ENCODE measurements at places on chromosomes 1 and 21.

- DNase-seq = no peak
Measured at GRCh38 chr1:166470014-166470413, 303.2 kb upstream of the FAM78B start.

DNA sequence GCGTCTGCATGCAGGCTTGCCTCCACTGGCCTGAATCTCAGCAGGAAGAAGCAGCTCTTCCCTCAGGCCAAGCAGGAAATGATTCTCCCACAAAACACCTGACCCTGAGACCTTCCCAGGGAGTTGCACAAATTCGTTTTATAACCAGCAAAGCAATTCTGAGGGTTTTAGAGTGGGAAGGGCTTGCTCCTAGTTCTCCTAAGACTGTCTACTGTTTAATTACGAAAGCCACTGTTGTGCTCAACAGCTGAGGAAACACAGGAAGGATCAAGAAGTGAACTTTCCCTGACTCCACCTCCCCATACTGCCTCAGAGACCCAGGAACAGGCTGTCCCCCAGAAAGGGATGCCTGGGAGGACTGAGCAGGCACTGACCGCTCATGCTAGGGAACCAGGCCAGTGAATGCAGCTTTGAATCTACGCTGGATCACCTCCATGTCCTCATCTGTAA lies 37.0 kb upstream of the PUM1 start:
- DNase-seq = peak; percentile 69

- no peak for DNase-seq
Measured at GRCh38 chr1:159076438-159077119, at the start of gene AIM2. AIM2 (minus strand) TSS chr1:159076766; CDS start chr1:159073499, 3,267 bp downstream.

DNA sequence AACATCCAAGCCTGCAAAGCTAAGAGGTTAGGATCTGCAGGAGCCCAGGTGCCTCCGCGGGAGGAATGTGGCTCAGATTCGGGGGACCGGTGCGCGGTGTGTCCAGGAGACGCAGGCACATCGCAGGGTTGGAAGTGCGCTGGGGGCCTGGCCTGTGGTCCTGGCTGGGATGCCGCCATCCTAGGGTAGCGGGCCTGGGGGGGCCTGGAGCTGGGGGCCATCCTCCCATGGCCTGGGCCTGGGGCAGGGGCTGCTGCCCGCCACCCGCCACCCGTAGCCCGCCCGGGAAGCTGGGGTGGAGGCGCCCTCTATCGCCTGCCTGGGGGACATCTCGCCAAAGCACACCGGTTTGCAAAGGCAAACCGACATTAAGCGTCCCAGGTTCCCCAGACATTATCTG lies 170.6 kb upstream of the ARHGEF16 start:
- no peak for DNase-seq

- no peak for DNase-seq
Measured at GRCh38 chr1:214843281-214843680, 239.3 kb upstream of the KCNK2 start.

GRCh38 chr1:230851291-230851691 lies 17.0 kb downstream of the C1orf198 start:
- DNase-seq = no peak

- DNase-seq = no peak
Measured at GRCh38 chr1:247401310-247402119, 14.5 kb upstream of the NLRP3 start.

- DNase-seq = no peak
Measured at GRCh38 chr1:78624035-78624434, 3.8 kb downstream of the IFI44L start.

DNA sequence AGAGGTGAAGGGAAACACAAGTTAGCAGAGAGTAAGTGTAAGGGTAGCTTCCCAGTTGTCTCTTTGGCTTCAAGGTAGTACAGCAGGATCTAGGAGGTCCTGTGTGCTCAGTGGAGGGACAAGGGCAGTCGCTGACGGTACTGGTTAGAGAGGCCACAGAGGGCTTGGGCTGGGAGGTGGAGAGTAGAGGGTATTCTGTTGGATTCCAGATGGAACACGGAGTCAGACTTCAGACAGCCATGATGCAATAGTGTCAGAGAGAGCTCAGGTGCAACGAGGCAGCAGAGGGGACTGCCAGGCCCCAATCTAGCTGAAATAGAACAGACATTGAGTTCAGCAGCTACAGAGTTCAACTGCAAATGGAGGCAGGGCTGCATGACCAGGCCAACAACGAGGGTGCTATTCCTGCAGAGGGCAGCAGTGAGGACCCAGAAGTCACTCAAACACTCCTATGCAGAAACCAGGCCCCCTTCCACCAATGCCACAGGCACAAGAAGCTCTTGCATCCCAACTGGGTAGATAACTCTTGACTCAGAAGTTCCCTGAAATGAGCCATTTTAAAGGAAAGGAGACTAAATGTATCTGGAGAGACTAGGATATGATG lies 325.0 kb upstream of the ESRRG start:
- no peak for DNase-seq

- no peak for DNase-seq
Measured at GRCh38 chr1:200731654-200732332, 6.9 kb upstream of the CAMSAP2 start.

GRCh38 chr1:67898033-67898726 lies 64.9 kb upstream of the GNG12 start:
- DNase-seq = no peak

DNA sequence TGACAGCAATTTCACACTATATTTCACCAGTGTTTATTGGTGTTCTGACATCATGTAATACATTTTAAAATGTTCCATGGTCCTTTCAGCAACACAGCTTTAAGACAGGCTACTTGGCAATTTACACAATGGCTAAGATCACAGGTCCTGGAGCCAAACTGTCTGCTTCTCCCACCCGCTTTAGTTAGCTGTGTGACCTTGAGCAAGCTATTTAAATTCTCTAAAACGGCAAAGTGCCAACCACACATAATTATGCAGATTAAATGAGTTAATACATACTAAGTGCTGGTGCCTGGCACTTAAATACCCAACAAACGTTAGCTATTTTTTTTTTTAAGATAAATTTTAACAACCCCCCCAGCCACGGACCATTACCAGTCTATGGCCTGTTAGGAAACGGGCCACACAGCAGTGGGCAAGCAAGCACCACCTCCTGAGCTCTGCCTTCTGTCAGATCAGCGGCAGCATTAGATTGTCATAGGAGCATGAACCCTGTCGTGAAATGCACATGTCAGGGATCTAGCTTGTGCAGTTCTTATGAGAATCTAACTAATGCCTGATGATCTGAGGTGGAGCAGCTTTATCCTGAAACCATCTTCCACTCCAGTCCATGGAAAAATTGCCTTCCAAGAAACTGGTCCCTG lies 26.9 kb downstream of the SOD1 start:
- DNase-seq = no peak

DNA sequence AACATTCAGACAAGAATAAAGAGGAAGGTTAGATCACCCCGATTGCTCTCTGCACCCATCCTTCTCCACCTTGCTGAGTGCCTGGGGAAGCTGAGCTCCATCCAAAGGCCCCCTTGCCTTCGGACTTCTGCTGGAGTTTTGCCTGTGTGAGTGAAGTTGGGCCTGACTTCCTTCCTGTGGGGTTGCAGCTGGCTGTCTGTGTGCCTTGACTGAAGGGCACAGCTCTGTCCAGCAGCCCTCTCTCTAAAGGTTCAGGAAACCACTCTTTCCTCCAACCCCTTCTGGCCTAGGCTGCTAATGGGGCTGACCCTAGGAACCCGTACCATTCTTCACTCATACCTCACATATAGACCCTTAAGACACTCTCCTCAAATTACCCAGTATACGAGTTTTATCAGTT lies 173.4 kb upstream of the HMCN1 start:
- no peak for DNase-seq

- DNase-seq = peak; percentile 26
Measured at GRCh38 chr1:93701629-93702028, 20.0 kb upstream of the BCAR3 start.

- no peak for DNase-seq
Measured at GRCh38 chr1:15684042-15684461, at the start of gene PLEKHM2. PLEKHM2 (plus strand) TSS chr1:15684320; CDS start chr1:15684559, 239 bp downstream.

GRCh38 chr1:44890007-44890406 lies 47.0 kb upstream of the PTCH2 start:
- DNase-seq = no peak

DNA sequence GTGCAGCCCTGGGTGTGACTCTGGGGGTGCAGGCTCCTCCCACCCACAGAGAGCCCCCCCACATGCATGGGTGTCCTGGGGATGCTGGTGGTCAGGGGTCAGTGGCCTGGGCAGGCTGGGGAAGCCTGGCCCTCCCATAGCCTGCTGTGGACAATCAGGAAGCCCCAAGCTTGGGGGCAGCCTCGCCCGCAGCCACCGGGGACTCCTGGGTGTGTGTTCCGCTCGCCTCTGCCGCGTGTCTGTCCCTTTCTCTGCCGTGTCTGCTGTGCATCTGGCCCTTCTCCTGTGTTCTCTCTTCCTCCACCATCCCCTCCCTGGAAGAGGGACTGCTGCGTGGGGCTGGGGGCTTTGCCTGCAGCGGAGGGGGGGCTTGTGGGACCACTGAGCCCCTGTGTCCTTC lies 22.9 kb downstream of the AGRN start:
- no peak for DNase-seq

- DNase-seq = no peak
Measured at GRCh38 chr1:200354243-200354642, 55.6 kb downstream of the ZNF281 start.
